Nephron progenitor cell (in vitro differentiated cells): ENCODE measurements at places on chromosomes 5 and 9.

DNA sequence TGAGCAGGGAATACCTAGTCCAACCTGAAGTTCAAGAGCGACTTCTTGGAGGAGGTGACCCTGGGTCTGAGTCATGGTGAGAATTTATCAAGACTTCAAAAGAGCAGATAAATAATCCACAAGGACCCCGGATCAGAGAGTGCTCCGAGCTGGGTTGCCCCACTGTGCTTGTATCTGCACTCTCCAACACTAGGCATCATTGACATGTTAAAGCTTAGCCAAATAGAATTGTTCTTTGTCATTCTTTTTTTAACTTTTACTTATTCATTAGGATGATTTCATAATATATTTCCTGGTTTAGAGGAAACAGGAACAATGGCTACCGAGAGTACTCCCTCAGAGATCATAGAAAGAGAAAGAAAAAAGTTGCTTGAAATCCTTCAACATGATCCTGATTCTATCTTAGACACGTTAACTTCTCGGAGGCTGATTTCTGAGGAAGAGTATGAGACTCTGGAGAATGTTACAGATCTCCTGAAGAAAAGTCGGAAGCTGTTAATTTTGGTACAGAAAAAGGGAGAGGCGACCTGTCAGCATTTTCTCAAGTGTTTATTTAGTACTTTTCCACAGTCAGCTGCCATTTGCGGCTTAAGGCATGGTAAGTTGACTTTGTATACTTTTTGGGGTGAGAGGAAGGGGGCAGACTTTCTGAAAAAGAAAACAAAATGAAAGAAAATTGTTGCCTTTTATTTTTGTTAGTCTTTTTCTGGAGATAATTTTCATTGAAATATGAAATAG is at the start of gene CARD6:
Gene CARD6, plus strand, starts transcription at position 300 of the 738 bp plus-strand sequence. Its CDS starts 16 bp downstream, at position 316.
- DNase-seq, result no peak

GRCh38 chr9:136621734-136622093 is 41.0 kb upstream of the EGFL7 start:
- DNase-seq, result peak; percentile 15

GRCh38 chr9:132026932-132027585 is 52.6 kb downstream of the MED27 start:
- no peak for DNase-seq

DNA sequence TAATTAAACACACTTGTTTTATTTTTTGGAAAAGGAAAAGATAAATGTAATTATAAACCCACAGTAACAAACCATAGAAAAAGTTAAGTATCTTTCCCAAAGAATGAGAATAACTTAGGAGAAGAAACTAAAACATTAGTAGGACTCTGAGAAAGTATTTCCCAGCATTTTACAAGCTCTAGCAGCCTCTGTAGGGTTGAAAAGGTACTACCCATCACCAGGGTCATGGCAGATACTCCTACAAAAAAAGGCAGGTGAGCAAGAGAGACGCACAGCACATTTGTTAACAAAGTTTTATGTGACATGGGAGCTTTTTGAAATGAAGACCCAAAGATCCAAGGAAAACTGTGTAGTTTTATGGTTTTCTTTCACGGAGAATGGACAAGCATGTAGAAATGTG is 77.7 kb upstream of the FAM169A start:
- no peak for DNase-seq

- no peak for DNase-seq
Observed at GRCh38 chr5:134547066-134547465, 21.6 kb downstream of the JADE2 start.

DNA sequence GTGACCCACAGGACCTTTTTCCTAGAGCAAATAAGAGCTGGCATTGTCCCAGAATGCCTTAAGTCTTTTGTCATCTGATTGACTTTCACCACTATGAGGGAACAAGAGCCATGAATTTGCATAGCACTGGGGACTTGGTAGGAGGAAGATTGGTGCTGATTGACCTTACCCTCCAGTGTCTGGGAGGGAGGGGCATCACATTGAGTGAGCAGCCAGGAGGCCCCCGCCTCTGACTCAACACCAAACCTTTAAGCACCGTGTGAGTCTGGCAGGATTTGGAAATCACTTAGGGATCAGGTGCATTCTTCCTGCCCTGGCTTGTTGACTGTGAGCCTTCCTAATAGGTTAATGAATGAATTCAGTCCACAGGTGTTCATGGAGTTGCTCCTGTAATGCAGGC is 40.7 kb downstream of the WNK2 start:
- no peak for DNase-seq

DNA sequence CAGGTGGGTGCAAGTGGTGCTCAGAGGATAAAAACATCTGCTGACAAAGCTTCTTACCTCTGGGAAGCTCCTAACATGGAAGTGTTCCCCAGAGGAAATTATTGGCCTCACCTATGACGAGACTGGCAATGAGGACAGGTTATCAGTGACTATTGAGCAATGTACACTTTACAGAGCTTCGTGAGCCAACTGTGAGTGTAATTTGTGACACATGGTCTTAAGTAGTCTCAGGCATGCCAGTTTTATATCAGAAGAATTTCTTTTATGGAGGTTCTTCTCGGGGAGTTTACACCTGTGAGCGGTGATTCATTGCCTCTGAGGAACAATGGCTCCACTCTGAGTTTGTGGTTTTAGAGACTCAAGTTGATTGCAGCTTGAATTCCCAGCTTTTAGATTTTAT is 11.3 kb downstream of the ANKDD1B start:
- no peak for DNase-seq

DNA sequence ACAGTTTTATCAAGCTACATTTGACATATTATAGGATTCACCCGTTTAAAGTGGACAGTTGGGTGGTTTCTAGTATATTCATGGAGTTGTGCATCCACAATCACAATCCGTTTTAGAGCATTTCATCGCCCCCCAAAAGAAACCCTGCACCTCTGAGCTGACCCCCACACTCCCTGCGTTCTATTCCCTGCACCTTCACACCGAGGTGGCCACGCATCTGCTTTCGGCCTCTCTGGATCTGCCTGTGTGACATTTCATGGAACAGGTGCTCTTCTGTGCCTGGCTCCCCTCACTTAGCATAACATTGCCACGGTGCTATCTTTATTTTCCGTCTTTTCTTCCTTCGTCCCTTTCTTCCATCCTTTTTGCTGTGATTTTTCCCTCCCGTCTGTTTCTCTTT is 32.7 kb downstream of the HRH2 start:
- DNase-seq, result no peak

DNA sequence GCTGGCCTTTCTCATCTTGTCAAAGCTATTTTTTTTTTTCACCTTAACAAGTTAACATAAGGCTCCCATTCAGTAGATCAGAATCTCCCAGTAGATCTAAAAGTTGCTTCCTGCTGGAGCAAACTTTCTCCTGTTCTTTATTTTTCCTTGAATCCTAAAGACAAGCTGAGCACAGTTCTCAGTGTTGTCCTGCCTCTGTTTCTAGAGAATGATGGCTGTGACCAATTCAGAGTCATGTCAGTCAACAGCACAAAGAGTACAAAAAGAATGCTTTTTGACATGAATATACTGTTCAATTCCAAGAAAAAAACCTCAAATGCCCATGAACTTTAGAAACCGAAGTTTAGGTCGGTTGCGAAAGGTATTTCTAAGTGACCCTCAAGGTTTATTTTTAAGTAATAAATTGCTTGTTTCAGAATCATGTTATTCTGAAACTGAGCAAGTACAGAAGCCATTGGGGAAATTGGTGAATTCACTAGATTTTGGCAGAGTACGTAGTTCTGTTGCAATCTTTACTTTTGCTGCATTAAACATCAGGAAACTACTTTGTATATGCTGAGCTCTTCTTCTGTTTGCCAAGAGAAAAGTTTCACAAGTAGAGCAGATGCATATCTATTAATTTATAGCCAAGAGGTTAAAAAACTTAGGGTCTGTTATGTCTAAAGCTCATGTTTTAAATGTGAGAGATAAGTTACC is 161.7 kb upstream of the RPS23 start:
- no peak for DNase-seq

DNA sequence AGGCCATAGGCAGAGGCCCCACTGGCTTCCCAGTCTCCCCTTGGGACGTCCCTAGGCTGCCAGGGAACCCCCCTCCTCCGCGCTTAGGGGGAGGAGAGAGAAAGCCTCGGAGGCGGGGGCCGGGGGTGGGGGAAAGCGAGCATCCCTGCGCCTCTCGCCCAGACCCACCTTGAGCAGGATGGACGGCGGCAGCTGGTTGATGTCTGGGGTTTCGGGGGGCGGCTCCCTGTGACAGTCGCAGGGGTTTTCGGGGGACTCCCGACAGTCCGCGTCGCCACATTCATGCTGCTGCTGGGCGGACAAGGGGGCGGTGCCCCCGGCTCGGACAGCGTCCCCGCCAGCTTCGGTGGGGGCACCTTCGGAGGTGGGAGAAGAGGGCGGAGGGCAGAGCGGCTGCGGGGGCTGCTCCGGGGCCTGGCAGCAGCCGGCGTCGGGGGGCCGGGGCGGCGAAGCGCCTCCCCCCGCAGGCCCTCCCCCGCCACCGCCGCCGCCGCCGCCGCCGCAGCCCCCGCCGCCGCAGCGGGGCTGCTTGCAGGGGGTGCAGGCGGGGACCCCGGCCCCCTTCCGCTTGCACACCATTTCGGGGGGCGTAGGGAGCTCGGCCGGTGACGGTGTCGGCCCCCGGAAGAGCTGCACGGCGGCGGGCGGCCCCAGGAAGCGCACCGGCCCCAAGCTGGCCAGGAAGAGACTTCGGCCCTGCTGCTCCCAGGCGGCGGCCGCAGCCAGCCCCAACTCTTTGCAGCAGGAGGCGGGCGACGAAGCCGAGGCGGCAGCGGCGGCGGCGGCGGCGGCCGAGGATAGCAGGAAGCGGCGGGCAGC is 1.2 kb downstream of the FBXL17 start:
- peak; percentile 69 for DNase-seq

DNA sequence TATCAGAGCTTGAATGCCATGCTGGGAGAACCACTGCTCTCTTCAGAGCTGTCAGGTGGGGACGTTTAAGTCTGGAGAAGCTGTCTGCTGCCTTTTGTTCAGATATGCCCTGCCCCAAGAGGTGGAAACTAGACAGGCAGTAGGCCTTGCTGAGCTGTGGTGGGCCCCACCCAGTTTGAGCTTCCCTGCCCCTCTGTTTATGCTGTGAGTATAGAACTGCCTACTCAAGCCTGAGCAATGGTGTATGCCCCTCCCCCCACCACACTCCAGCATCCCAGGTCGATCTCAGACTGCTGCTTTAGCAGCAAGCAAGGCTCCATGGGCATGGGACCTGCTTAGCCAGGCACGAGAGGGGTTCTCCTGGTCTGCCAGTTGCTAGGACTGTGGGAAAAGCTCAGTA is 362.3 kb downstream of the FAM170A start:
- DNase-seq, result no peak

DNA sequence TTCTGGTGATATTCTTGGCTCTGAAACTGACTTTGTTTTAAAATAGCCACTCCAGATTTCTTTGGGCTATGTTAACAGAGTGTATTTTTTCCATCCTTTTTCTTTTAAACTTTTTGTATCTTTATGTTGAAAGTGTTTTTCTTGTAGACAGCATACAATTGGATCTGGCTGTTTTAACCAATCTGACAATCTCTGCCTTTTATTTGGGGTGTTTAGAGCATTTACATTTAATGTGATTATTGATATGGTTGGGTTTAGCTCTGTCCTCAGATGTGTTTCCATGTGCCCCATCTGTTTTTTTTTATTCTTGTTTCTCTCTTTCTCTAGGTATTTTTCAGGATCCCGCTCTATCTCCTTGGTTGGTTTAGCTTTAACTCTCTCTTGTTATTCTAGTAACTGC is 10.7 kb downstream of the SLC6A18 start:
- DNase-seq, result no peak

- DNase-seq, result no peak
Observed at GRCh38 chr5:174083056-174083827, 37.7 kb downstream of the NSG2 start.

DNA sequence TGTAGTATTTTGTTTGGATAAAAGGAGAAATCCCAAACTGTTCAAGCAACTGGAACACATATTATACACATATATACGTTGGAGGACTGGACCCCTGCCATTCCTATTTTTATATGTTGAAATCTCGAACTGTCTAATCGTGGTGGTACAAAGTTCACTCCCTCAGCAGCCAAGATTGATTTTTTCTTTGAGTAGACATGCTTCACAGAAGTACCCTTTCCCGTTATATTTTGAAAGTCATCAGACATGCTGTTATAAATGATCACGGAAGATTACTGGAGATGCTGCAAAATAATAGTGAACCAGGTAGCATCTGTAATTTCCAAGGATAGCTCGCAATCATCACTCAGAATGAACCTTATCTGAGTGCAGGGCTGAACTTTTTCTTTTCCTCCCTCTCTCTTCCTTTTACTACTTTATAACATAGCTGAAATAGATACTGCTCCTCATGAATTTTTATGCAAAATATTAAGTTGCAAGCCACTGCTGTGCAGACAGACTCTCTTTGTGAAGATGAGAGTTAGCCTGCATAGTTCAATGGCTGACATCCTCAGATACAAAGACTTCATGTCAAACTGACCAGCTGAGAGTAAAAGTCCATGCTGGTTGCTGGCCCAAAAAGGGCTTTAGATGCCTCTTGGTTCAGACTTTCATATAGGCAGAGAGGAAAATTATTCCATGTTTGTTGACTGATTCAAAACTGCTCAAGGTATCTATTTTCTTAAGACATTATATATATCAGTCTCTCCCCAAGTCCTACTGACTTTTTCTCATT is 451.9 kb downstream of the TMEM38B start:
- no peak for DNase-seq

DNA sequence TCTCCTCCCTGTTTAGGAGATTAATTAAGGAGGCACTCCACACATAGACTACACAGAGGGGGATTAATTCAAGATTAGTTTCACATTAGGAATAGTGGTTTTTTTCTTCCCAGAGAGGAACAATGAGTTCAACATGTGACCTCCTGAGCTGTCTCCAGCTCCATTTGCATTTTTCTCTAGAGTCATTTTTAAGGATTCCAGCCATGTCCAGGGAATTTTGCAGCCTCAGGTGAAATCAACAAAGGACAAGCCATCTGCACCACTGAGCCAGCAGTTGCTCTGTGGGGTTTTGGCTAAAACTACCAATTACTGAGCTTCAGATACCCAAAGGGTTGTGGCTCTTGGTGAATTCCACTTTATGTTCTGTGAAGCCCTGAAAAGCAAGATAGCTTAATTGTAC is 258.5 kb upstream of the PPP1R2B start:
- no peak for DNase-seq

DNA sequence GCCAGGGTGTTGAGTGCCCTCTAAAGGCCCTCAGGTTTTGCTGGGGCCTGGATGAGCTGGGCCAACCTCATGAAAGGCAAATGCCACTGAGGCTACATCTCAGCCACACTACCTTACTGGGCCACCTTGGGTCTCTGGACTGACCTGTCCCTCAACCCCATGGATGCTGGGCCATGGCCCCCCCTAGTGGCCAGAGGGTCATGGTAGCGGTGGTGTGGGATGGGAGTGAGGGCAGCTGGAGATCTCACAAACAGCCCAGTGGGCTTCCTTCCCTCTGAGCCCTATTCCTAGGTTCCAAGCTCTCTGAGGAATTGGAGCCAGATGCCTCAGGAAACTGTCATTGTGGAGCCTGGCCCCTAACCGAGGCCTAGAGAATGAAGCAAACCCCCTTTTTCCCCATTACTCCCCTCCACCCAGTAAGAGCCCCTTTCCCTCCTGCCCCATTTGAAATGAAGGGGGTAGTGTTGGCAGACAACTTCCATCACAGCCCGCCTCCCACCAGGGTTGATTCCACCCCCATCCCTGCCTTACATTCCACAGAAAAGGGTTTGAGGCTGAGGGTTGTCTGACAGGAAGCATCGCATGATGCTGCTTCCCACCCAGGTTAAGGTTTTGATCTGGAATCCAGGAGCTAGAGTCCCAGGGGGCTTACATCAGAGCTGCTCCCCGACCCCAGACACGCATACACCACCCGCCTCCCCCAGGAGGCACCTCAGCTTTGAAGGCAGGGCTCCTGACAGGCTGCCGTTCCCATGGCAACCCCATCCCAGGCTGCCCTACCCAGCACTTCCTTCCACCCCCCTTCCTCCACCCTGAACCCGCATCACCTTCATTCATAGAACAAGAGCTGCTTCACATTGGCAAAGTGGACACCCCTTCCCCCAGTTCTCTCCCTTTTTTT is 63.9 kb downstream of the PCDH1 start:
- peak; percentile 82 for DNase-seq
